Activated CD4-positive, alpha-beta T cell treated with anti-CD3 and anti-CD28 coated beads, Interleukin-2, amount 10 ng/mL, durations not matched to agents 7 days and 5 days (primary cell): ENCODE measurements at places on chromosomes 4 and X. TPM values are rescaled to one million over a fixed set of nuclear protein-coding genes. Genes with fewer than 3 reads are reported as not detected.

DNA sequence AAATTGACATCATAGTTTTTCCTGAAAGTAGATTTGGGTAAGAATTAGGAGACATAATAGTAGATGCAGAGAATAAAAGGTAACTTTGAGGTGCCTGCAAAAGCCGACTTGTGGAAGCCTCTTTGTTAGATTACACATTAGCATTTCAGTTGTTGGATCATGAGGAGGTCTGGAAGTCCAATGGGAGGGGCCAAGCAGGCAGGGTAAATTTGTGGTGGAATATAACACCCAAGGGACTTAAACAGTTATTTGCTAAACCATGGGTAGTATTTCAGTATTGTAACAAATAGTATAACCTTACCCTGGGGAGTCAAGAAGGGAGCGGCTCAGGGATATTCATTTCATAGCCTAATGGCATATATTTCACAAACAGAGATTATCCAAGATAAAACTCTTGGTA lies 810.7 kb upstream of the AMOT start:
- DNase-seq, result no peak
- no peaks in the 10 kb centered on the region for H3K4me1 ChIP-seq
- no peaks in the 10 kb centered on the region for H3K27me3 ChIP-seq
- H3K36me3 ChIP-seq, result no peaks in the 10 kb centered on the region
- no peak overlapping the region for H3K4me3 ChIP-seq
- no peak overlapping the region for H3K27ac ChIP-seq

GRCh38 chrX:13499736-13500135 lies 69.7 kb upstream of the EGFL6 start:
- no peak for DNase-seq
- no peak overlapping the region for H3K4me3 ChIP-seq
- H3K27me3 ChIP-seq, result no peaks in the 10 kb centered on the region
- H3K4me1 ChIP-seq, result peaks cover 3% of the 10 kb centered on the region

Gene TLR3
- total RNA-seq, result 1.7 TPM

Gene DSPP
- not detected for total RNA-seq

GRCh38 chr4:99803566-99804101 lies 13.0 kb upstream of the DAPP1 start:
- H3K36me3 ChIP-seq, result no peaks in the 10 kb centered on the region
- H3K4me1 ChIP-seq, result peaks cover 6% of the 10 kb centered on the region
- H3K27ac ChIP-seq, result no peak overlapping the region
- no peak for DNase-seq
- no peak overlapping the region for H3K4me3 ChIP-seq

- no peaks in the 10 kb centered on the region for H3K36me3 ChIP-seq
- DNase-seq, result no peak
- H3K4me1 ChIP-seq, result no peaks in the 10 kb centered on the region
- no peak overlapping the region for H3K27ac ChIP-seq
- H3K4me3 ChIP-seq, result no peak overlapping the region
These were observed 166.5 kb upstream of the SLIT2 start for GRCh38 chr4:20085156-20085555.

DNA sequence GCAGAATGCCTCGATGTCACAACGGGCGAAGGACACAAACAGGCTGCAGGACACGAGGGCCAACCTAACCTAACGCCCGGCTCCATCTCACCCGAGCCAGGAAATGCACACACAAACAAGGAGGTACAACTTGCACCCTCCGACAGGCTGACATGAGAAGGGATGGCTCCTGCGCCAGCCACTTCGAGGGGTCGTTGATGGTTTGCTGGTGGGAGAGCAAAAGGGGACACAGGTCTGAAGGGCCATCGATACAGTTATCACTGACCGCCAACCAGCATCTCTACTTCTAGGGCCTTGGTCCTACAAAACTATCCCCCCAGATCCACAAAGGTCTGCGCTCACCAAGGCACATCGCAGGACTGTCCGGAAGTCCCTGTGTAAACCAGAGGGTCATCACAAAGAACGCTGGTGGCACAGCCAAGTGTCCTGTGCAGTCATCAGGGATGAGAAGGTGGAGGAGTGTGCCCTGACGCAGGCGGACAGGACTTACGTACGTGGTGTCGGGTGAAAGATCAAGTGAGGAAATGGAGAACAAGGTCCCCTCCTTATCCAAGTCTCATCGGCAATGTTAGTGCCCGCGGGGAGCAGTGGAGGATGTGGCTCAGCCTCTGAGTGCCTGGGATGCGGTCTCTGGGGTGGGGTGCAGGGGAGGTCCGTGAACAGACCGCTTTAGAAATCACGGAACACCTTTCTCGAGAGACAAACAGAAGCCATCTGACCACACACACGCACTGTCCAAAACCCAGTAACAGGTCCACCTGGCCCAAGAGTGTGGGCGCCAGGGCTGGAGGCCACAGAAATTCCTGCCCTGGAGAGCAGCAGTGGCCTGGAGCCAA lies 7.0 kb downstream of the MXD4 start:
- H3K36me3 ChIP-seq, result no peaks in the 10 kb centered on the region
- H3K4me3 ChIP-seq, result no peak overlapping the region
- no peaks in the 10 kb centered on the region for H3K27me3 ChIP-seq
- H3K4me1 ChIP-seq, result no peaks in the 10 kb centered on the region
- DNase-seq, result peak; percentile 4
- no peak overlapping the region for H3K27ac ChIP-seq

GRCh38 chrX:1075741-1076140 lies 136.7 kb downstream of the CRLF2 start:
- peaks cover 2% of the 10 kb centered on the region for H3K27me3 ChIP-seq
- DNase-seq, result no peak
- no peaks in the 10 kb centered on the region for H3K4me1 ChIP-seq
- no peaks in the 10 kb centered on the region for H3K36me3 ChIP-seq
- H3K4me3 ChIP-seq, result no peak overlapping the region

GRCh38 chr4:26424153-26424552 lies 66.1 kb downstream of the CCKAR start:
- H3K27ac ChIP-seq, result no peak overlapping the region
- H3K4me1 ChIP-seq, result peaks cover 15% of the 10 kb centered on the region
- no peak for DNase-seq
- no peaks in the 10 kb centered on the region for H3K27me3 ChIP-seq

DNA sequence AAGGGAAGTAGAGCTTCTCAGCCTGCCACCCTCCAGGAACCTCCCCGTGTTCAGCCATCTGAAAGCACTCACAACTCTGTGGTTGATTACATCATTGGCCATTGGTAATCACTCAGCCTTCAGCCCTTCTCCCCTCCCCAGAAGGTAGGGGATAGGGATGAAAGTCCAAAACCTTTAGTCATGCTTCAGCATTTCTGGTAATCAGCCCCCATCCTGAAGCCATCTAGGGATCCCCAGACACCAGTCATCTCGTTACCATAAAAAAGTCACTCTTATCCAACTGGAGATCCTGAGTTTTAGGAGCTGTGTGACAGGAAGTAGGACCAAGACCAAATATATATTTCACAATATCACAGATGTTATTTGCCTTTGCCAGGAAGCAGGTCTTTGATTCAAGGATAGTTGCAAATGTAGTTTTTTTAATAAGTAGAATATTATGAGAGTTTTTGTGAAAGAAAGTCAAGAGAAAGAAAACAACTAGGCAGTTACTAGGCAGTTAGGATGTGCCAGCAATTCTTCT lies 364.6 kb upstream of the NOCT start:
- no peaks in the 10 kb centered on the region for H3K27me3 ChIP-seq
- no peak overlapping the region for H3K27ac ChIP-seq
- no peak for DNase-seq
- H3K4me1 ChIP-seq, result no peaks in the 10 kb centered on the region

Gene POU3F4
- not detected for total RNA-seq

GRCh38 chr4:182556580-182556979 lies 313.4 kb downstream of the TENM3 start:
- H3K27me3 ChIP-seq, result no peaks in the 10 kb centered on the region
- no peak for DNase-seq
- H3K27ac ChIP-seq, result no peak overlapping the region

Gene GPR78
- not detected for total RNA-seq

DNA sequence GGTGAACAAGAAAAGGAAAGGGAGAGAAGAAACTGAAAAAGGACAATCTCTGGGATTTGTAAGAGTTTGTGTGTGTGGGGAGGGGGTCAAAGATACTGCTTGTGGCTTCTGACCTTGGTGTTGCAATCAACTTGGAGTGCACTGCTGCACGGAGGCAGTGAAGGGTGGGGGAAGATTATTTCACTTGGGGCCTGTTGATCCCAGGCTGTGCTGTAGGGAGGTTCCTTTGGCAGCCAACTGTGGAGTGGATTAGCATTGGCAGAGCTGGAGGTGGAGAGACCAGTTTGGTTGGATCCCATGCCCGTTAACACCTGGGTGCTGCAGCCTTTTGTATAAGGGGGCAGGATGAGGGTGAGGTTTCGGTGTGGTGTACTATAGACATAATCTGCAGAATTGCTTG lies 38.2 kb downstream of the AFF1 start:
- peaks cover 10% of the 10 kb centered on the region for H3K36me3 ChIP-seq
- H3K4me3 ChIP-seq, result no peak overlapping the region
- no peak overlapping the region for H3K27ac ChIP-seq
- peaks cover 52% of the 10 kb centered on the region for H3K4me1 ChIP-seq
- DNase-seq, result no peak

- no peaks in the 10 kb centered on the region for H3K36me3 ChIP-seq
- DNase-seq, result peak; percentile 28
- no peak overlapping the region for H3K4me3 ChIP-seq
- H3K27me3 ChIP-seq, result no peaks in the 10 kb centered on the region
- no peaks in the 10 kb centered on the region for H3K4me1 ChIP-seq
These were observed 714.5 kb upstream of the TENM3 start for GRCh38 chr4:181528570-181529184.

DNA sequence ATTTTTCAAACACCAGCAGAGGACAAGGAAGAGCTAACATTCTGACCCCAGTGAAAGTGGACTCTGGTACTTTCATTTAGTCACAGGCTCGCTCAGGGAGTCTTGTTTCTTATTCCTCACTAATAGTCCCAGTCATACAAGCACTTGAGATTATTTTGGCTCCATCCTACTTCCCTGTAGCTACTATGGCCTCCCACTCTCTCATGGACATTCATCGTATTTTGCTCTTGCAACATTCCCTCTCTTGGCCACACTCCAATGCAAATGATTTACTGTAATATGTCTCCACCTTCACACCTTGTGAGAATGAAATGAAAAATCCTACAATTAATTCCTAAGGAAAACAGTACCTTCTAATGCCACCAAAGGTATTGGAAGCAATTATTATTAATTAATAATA lies 21.3 kb downstream of the PLRG1 start:
- H3K4me1 ChIP-seq, result peaks cover 3% of the 10 kb centered on the region
- H3K27me3 ChIP-seq, result peaks cover 12% of the 10 kb centered on the region

Gene TCP11X2
- total RNA-seq, result not detected

Gene PDZD4
- 0.32 TPM for total RNA-seq

DNA sequence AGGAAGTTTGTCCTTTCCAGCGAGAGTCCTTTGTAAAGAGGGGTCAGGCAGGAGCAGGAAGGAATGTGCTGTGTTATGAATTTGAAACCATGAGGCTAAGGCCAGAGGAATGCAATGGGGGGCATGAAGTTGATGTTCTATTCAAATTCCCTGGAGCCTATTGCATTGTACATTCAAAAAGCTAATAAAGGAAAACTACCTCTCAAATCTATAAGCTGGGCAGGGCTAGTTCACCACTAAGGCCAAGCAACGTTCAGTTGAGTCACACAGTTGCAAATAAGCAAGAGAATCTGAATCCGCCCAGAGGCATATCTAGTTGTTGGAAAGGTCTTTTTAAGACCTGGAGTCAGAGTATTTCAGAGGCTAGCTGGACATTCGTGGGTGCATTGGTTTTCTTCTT lies 148.3 kb downstream of the DCTD start:
- no peaks in the 10 kb centered on the region for H3K36me3 ChIP-seq
- H3K4me1 ChIP-seq, result no peaks in the 10 kb centered on the region
- H3K27me3 ChIP-seq, result no peaks in the 10 kb centered on the region
- no peak overlapping the region for H3K27ac ChIP-seq

GRCh38 chr4:47031751-47032404 lies 511 bp downstream of the GABRB1 start:
- no peak for DNase-seq
- no peaks in the 10 kb centered on the region for H3K36me3 ChIP-seq
- peaks cover 43% of the 10 kb centered on the region for H3K27me3 ChIP-seq
- peaks cover 20% of the 10 kb centered on the region for H3K4me1 ChIP-seq
- peak overlapping the region; percentile 56 for H3K4me3 ChIP-seq
- H3K27ac ChIP-seq, result no peak overlapping the region

Gene SLC9B1
- total RNA-seq, result 2.3 TPM

- no peak overlapping the region for H3K4me3 ChIP-seq
- peaks cover 2% of the 10 kb centered on the region for H3K27me3 ChIP-seq
- no peaks in the 10 kb centered on the region for H3K4me1 ChIP-seq
- no peak overlapping the region for H3K27ac ChIP-seq
These were observed 226.6 kb downstream of the NSUN7 start for GRCh38 chr4:40976343-40976742.
